GM12878 (cell line): ENCODE measurements at places on chromosomes 5 and 9.

- no peak for DNase-seq
Measured at GRCh38 chr9:127506814-127507750, 55.8 kb downstream of the LRSAM1 start.

DNA sequence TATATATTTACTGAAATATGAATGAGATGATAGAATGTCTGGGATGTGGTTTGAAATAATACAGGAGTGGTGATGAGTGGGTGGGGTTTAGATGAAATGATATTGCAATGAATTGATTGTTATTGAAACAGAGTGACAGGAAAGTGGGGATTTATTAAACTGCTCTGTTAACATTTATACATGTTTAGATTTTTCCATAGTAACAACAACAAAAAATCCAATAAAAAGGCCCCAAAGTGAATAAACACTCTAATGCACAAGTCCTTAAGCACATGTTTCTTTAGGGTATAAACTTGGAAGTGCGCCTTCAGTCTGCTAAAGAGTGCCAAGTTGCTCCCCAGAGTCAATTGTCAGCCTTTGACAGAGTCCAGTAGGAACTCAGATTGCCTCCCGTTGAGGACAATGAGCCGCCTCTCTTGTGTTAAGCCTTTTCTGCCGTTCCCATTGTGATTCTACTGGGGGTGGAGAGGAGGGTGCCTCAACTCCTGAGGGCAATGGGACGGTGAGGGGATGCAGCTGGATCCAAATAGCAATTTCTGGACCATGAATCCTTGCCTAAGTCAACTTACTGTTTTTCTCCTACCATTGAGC, 112.3 kb downstream of the SLC28A3 start:
- DNase-seq: no peak

DNA sequence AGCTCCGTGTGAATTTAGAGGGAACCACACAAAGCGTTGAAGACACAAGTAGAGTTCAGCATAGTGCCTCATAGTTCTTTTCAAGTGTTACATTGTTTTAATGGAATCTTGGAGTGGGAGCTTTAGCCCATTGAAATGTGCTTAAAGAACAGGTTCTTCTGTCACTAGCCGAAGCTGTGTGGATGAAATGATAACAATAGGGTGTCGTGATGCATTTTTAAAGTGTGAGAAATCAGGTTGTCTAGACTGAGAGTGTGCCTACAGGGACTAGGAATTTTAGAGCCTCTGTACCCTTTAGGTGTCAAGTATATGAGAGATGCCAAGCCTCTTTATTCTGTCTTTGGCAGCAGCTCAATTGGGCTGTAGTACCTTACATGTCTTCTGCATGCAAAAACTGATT, 83.0 kb downstream of the NDUFS4 start:
- no peak for DNase-seq

- no peak for DNase-seq
Measured at GRCh38 chr9:137373611-137373980, 49.4 kb downstream of the EXD3 start.

- peak; percentile 20 for DNase-seq
Measured at GRCh38 chr9:35882263-35882848, 12.2 kb upstream of the OR13J1 start.

GRCh38 chr5:151148583-151148982, 9.0 kb downstream of the ANXA6 start:
- DNase-seq: no peak

GRCh38 chr9:69195668-69196067, 21.6 kb downstream of the TJP2 start:
- DNase-seq: no peak

DNA sequence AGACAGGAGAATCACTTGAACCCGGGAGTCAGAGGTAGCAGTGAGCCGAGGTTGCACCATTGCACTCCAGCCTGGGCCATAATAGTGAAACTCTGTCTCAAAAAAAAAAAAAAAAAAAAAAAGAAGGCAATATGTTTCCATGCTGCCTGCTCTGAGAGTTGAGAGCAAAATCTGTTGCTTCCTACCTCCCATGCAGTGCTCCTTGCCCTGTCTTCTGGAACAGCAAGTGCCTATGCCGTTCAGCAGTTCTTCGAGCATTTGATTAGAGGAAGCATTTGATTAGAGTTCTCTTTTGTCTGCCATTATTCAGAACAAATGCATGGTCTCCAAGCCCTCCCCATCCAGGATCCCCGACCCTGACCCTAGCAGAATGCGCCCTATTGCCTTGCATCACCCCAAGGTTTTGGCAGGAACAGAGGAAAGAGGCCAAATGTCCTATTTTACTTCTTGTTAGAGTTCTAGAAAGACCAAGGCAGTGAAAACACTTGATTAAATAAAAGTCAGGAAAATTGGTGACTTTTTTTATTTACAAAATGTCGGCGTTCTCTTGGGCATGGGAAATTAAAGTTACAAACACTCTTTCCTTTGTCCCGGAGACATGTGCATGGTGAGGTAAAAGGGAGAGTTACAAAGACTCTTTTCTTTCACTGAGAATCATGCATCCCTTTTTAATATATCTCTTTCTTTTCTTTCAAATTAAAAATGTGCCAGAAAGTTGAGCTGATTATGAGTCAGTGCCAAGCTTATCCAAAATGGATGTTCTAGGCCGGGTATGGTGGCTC, 27.8 kb upstream of the FSD1L start:
- DNase-seq: no peak

DNA sequence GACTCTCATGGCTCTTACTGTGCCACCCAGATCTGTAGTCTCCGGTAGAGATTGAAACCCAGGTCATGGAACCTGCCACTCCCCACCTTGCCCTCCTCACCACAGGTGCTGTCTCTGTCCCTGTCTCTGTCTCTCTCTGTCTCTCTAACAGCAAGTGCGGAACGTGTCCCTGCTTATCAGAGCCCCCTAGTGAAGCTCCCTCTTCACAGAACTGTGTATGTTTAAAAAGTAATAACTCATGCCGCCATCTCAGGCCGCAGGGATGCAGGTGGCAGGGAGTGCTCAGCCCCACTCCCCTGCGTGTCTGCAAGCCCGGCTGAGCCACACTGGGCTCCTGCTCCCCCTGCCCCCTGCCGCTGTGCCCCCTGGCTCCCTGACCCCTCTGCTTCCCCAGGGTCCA, 43.8 kb downstream of the UNC5A start:
- no peak for DNase-seq

- DNase-seq: no peak
Measured at GRCh38 chr5:172166030-172166826, 21.8 kb downstream of the STK10 start.

GRCh38 chr9:112258106-112258505, 75.3 kb downstream of the PTBP3 start:
- no peak for DNase-seq

DNA sequence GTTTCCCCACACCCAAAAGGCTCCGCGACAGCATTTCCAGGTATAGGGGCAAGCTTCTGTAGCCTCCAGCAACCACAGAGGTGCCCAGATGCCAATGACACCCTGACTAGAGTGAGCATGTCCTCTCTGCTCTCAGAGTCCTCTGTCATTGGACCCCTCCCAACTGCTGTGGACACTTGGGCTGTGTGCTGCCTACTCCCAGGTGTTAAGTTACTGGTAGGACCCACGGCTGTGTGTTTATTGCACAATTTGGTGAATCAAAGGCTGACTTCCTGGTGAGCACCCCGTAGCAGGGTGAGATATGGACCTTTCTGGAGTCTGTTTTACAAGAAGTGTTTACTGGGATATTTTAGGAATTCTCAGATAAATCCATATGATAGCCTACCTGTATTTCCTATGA, 36.0 kb downstream of the SH3GL2 start:
- DNase-seq: no peak

DNA sequence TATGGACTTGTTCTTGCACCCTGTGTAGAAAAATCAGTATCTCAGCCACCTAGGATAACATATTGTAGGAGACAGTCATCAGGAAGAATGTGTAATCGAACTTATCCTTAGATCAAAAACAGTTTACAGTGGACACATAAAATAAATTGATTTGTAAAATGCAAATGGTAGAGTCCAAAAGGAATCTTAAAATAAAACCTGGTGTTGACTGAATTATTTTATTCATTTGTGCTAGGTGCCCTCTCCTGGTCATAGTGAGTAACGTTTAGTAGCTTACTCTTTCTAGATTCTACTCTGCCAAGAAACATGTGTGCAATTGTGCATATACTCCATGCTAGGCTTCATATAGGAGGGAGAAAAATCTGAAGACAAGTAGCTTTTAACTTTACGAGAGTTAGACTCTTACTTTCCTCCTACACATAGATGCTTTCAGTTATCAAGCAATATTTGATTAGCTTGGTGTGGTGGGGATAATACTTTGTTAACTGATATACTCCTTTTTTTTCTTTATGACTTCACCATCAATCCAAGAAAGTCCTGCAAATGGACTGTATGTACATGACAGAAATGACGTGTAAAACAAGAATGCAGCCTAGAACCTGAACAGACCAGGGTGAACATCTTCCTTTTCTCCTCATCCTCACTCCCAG, 23.7 kb upstream of the LOX start:
- DNase-seq: no peak

DNA sequence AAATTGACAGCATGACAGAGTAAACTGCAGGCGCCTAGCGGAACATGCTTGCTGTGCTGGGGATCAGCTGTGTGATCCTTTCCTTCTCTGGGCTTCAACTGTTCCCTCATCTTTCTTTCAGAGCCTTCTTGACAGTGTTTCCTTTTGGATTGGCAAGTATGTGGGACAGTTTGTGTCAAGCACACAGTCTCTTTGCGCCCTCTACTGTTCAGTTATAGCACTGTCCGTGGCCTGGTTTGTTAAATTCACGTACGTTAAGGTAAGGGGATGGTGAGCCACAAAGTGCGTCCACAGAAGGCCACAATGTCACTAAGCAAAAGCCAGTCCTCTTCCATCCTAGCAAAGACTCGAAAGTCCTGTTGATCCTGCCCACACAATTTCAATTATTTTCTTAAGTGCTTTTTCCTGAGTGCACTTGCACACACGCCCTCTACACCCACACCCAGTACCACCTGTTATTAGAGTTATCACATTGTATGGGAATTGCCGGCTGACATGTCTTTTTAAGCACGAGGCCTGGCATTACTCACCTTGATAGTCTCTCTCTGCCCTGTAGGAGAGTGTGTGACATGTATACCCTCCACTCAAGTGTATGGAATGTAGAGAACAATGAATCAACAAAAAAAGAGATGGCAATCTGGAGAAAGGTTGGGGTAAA, 22.5 kb upstream of the PTPN3 start:
- peak; percentile 27 for DNase-seq

DNA sequence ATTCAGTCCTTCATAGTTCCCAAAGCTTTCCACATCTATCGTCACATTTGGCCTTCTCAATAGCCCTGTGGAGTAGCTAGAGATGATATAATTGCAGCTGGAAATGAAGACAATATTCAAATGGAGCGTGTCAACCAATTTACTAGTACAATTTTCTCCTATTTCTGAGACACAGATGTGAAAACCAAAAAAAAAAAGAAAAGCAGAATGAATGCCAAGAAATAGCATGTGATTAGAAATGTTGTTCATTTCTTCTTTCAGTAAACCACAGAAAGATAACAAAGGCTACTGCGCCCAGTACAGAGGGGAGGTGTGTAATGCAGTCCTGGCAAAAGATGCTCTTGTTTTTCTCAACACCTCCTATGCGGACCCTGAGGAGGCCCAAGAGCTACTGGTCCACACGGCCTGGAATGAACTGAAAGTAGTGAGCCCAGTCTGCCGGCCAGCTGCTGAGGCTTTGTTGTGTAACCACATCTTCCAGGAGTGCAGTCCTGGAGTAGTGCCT, 99.0 kb downstream of the MUSK start:
- no peak for DNase-seq

GRCh38 chr5:7329712-7330111, 66.2 kb upstream of the ADCY2 start:
- no peak for DNase-seq

- DNase-seq: no peak
Measured at GRCh38 chr9:127417131-127418036, 6.8 kb upstream of the ZNF79 start.

- no peak for DNase-seq
Measured at GRCh38 chr9:31355159-31355882, 1029.1 kb upstream of the ACO1 start.

GRCh38 chr9:19809422-19810269, 20.8 kb upstream of the SLC24A2 start:
- DNase-seq: no peak

DNA sequence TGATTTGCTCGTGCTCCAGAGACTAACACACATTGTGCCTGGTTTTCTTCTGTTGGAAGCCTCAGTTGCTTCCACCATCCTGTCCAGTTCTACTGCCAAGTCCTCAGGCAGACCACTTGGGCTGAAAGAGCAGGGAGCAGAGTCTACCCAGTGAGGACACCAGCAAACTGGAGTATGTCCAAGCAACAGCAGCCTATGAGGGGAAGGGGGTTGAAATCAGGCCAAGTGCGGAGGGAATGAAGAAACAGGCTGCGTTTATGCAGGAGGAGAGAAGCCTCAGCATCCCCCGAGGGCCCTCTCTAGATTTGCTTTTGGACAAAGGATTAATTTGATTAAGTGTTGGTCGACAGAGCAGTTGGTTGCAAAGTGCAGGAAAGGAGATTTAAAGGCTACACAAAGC, 14.5 kb downstream of the DOCK2 start:
- DNase-seq: no peak

DNA sequence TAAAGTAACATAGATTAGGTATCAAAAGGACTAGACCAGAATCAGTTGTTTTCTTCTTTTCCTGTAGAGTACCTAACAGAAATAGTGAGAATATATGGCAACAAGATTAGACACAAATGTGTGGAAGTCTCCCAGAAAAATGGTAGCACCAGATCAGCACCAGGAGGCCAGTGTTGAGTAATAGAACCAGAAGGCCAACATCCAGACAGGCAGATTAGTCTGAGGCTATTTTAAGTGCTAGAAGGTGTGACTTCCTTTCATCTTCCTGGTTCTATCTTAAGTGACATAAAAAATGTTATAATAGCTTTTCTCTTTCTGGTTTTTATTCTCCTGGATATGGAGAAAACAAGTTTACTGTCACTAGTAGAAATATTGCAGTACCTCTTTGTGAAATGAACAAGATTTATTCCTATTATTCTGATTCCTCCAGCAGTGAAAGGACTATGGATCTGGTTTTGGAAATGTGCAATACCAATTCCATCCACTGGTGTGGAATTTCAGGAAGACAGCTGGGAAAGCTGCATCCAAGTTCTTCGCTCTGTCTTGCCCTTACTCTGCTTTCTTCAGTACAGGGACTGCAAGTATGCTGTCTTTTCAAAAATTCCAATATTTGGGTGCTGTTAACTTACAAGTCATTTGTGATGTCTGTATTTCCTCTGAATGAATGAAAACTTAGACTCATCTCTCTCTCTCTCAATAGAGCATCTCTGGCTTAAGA, 39.1 kb downstream of the SHLD3 start:
- no peak for DNase-seq

- no peak for DNase-seq
Measured at GRCh38 chr5:106171132-106171531, 1499.6 kb downstream of the EFNA5 start.

- no peak for DNase-seq
Measured at GRCh38 chr9:89178830-89179539, 367 bp upstream of the SHC3 start.

GRCh38 chr5:8350644-8351339, 481.8 kb downstream of the MTRR start:
- DNase-seq: no peak

GRCh38 chr5:81395262-81395661, 1.3 kb upstream of the ACOT12 start:
- no peak for DNase-seq
